ENCODE measurements at places on chromosomes 2 and 18.

- DNase-seq, result no peak
Observed at GRCh38 chr18:43534511-43534910, 257.2 kb upstream of the SYT4 start.

DNA sequence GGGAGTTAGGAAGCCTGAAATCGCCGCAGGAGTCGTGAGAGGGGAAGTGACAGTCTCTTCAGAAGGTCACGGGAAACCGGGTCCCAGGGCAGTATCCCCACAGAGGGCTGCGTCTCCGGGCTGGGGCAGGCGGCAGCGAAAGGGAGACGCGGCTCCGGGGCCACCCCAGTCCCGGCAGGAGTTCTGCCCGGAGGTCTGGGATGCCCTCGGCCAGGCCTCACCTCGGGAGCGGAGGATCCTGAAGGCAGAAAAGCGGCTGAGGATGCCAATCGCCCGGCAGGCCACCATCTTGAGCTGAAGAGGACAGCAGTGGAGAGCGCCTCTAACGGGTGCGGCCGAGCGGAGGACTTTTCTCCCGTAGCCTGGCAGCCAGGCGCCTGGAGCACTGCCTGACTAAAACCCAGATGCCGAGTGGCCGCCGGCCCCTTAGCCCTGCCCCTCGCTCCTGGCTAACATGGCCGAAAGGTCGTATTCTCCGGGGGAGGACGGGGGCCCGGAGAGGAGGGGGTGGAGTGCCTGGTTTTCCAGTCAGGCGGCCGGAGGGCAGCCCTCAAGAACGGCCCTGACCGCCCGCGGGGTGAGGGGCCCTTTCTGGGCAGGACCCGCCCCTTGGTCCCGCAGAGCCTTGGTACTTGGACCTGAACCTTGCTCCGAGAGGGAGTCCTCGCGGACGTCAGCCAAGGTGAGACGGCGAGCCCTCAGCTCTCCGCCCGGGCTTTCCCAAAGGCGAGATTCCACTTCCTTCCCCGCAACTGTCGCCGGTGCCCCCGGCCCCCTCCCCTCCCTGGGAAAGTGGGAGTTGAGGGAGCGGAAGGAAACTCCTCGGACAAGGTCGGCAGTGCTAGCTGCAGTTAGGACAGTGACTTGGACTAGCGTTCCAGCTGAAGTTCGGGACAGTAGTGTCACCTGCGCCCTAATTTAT lies at the start of the genes HADHA and HADHB:
Gene HADHA, minus strand, starts transcription at position 324 of the 922 bp plus-strand sequence. Its CDS starts 36 bp downstream, at position 288.
Gene HADHB, plus strand, starts transcription at position 631 of the 922 bp plus-strand sequence. CDS start 9,316 bp downstream, outside the sequence.
- DNase-seq, result peak; percentile 76

GRCh38 chr2:209387389-209387788 lies 36.5 kb upstream of the MAP2 start:
- no peak for DNase-seq

DNA sequence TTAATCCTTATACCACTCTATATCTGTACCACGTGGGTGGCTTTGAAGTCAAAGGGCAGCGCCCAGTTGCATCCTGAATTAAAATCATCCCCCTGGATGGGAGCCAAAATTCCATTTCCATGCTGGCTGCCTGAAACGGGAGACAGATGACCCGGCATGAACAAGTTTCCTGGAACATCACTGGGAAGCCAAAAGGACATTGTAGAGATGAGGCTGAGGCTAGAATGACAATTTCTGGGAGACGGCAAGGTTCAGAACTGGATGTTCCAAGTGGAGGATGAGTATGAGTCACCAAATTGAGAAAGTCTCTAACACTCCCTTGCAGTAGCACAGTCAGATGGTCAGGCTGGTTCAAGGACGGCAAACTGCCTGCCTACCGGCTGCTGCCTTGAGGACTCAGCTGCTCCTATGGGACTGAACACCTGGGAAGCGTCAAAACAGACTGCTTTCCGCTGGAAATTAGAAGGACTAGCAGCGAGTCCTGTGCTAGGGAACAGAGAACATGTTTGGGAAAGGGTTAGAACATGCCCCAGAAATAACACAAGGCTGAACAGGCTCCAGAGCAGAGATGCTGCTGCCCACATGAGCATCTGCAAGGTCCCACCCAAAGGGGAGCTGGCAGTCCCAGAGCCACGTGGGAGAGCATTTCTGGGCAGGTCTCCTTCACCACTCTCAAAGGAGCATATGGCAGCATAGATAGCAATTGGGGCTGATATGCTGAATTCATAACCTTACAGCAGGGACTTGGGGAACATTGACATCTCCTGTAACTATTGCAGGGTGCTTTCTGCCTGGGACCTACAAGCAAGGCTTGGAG lies 32.0 kb downstream of the YPEL5 start:
- no peak for DNase-seq

GRCh38 chr2:61995065-61995464 lies 89.6 kb downstream of the COMMD1 start:
- DNase-seq, result no peak

GRCh38 chr2:118847762-118848172 lies 319 bp upstream of the EN1 start:
- no peak for DNase-seq

GRCh38 chr2:64478502-64479230 lies 24.7 kb downstream of the LGALSL start:
- no peak for DNase-seq

- DNase-seq, result no peak
Observed at GRCh38 chr2:11827547-11827946, 81.1 kb downstream of the LPIN1 start.

- DNase-seq, result no peak
Observed at GRCh38 chr2:163698857-163699256, 37.0 kb downstream of the FIGN start.

GRCh38 chr18:76482971-76483691 lies 11.9 kb downstream of the ZNF516 start:
- no peak for DNase-seq

Data from activated CD8-positive, alpha-beta memory T cell treated with anti-CD3 and anti-CD28 coated beads for 48 hours (primary cell).